ENCODE measurements at places on chromosomes 3 and 15.

GRCh38 chr15:51876169-51876568, 46.7 kb downstream of the TMOD3 start:
- DNase-seq: no peak

- no peak for DNase-seq
These were observed 11.9 kb downstream of the RTP3 start for GRCh38 chr3:46509661-46510187.

DNA sequence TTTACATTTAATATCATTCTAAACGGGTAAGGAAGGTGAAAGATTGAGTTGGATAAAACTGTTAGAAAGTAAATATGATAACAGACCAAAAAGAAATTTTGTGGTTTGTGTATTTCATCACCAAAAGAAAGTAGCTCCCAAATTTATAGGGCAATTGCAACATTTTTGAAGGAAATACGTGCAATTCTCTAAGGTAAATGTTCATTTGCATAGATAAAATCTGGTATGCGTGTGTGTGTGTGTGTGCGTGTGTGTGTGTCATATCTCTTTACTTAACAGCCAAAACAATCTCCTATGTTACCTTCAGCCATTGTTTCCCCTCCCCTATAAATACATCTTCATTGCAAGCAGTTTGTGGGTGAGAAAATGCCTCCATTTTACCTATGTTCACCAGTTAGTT, 208.4 kb downstream of the TNIK start:
- DNase-seq: no peak

DNA sequence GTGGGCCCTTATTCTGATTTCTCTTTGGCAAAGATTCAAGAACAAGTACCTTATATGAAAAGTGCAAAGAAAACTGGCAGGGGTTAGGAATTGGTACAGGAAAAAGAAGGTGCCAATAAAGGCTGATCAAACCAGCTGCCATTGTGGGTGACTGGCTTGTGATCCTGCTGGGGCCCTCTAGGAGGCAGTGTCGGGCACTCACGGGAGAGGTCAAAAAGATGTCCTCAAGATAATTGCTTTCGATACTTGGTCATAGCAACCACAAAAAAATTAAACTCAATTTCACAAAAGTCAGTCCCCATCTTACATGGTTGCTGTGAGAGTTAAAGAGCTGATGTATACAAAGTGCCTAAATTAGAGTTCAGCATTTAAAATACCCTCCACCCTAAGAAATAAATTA, 31.0 kb upstream of the CAV3 start:
- DNase-seq: no peak

- DNase-seq: no peak
These were observed 41.3 kb upstream of the ICE2 start for GRCh38 chr15:60520013-60520824.

- DNase-seq: no peak
These were observed 17.3 kb upstream of the HDAC11 start for GRCh38 chr3:13462822-13463221.

- no peak for DNase-seq
These were observed 26.1 kb downstream of the LSM3 start for GRCh38 chr3:14204515-14205284.

GRCh38 chr3:25027650-25028049, 400.4 kb upstream of the RARB start:
- DNase-seq: no peak

DNA sequence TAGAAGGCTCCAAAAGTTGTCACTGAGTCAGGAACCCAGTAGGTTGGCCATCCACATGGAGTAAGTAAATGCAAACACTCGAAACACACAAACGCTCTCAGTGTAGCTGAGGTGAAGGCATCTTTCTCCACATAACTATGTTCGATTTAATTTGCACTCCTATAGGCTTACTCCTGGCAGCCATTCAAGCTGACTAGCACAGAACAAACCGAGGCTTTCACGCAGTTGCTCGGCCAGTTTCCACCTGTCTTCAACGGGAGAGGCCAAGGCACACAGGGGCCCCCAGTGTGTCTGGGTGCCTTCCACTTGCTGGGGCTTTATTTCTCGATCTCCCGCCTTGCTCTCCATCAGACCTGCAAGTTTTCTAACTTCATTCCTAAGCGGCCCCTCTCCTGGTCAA, 18.9 kb downstream of the RGMA start:
- no peak for DNase-seq

- DNase-seq: no peak
These were observed 192.5 kb downstream of the P3H2 start for GRCh38 chr3:189927975-189928895.

GRCh38 chr3:180295811-180296210, 259.1 kb upstream of the PEX5L start:
- DNase-seq: no peak

GRCh38 chr3:177357352-177358090, 160.2 kb upstream of the TBL1XR1 start:
- no peak for DNase-seq

DNA sequence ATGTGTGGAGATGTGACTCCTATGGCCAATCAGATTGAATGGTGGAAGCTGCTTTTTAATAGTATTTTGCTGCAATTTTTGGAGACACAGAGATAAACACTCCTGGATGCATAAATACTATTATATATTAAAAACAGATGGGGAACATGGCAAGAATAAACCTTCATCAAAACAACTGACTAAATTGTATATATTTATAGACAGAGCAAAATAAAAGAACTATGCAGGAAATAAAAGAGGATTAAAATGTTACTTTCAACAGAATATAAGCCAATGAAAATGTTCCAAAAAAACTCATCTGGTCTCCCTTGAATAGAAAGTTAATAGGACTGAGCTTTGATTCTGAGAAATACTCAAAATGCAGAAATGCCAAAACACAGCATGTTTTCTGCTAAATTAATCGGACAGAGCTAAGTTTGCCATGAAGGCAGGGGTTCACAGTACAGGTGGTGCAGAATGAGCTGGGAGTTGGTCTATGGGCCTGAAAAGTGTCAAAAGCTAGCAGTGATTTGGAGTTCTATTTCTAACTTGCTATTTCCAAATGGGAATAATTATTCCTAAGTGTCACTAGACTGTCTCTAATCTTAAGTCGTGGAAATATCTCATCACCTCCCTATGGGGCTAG, 227.2 kb downstream of the CNTN3 start:
- no peak for DNase-seq

GRCh38 chr15:95259965-95260364, 1028.6 kb downstream of the MCTP2 start:
- DNase-seq: no peak

- DNase-seq: no peak
These were observed 127.4 kb downstream of the TMCC1 start for GRCh38 chr3:129766135-129766534.

- no peak for DNase-seq
These were observed 34.5 kb upstream of the ST3GAL6 start for GRCh38 chr3:98728672-98729071.

GRCh38 chr15:28273468-28273867, 48.5 kb downstream of the HERC2 start:
- DNase-seq: no peak

DNA sequence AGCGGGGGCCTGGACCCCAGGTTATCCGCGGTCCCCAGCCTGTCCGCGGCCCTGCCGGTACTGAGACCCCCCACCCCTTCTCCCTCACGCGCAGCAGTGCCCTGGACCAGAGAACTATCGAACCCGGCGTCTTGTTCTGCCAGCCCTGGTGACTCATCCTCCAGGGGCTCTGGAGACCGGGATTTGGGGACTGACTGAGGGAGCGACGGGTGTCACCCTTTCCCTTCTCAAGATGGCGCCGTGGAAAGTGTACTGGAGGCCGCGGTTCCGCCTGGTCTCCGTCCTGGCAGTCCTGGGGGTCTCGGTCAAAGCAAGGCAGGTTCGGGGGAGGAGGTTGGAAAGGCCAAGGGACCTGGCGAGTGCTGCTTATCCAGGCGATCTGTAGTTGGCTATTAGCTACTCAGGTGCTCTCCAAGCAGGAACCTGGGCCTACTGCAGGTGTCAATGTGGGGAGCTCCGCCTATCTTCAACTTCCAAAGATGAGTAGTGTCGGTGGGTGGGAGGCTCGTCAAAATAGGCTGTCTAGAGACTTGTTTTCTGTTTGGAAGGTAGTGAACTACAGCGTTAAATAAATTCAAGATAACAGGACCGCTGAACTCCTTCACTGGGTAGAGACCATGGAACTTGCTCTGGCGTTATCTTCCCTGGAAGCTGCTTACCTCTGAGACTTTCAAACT, 790 bp downstream of the RAB5A start:
- peak; percentile 9 for DNase-seq

DNA sequence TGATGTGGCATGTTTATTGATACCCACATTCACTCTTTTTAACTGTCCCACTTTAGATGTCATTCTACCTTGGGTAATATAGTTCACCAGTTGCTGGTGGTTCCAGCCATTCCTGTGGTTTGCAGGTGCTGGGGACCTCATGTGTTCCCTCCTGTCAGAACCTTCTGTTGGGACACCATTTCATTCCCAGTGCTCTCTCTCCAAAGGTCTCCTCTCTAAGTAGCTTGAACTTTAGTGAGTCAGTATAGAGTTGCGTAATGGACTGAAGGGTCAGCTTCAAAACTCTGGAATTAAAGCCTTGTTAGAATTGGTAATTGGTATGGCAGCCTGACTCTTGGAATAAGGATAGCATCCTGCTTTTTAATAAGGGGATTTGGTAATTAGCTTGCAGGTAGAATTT, 108.5 kb downstream of the PLCL2 start:
- DNase-seq: no peak

Measured in stimulated activated CD8-positive, alpha-beta memory T cell treated with anti-CD3 and anti-CD28 coated beads, Interleukin-4, amount 100 ng/mL, for 4 hours (primary cell).